ENCODE measurements at places on chromosomes 7 and 10.

DNA sequence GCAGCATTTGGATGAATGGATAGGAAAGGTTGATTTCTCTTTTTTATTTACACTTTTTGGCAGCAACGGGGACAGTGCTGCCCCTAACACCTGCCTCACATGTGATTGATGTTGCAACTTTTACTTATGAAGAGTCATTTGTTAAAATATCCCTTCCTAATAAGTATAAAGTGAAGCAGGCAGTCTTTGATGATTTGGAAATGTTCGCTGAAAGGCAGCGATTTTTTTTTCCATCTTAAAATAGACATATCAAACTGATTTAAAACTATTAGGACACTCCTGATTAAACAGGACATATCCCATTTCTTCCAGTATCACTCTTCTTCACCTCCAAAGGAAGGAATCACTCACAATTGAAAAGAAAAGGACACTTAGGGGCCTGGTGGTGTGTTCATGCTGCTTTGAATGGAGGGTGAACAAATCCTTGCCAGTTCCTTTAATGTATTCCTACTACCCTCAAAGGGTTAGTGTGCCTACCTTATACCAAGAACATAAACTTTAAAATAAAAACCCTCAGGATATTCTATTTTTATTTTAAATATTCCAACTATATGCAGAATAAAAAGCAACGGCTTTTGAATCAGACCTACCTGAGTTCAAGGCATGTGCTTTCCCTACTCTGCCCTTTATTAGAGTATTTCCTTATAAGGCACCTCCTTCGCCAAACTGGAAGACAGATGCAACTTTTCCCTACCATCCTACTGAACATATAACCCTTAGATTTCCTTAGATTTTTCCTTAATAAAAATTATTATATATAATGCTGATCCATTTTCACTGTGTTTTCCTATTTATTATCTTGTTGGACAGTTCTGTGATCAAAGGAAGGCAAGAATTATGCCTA, 1.1 kb downstream of the ADK start:
- peak; percentile 10 for DNase-seq

- no peak for DNase-seq
Measured at GRCh38 chr7:129784783-129785684, 167.7 kb downstream of the UBE2H start.

- DNase-seq, result peak; percentile 32
Measured at GRCh38 chr10:62046522-62047227, 145.2 kb downstream of the ARID5B start.

DNA sequence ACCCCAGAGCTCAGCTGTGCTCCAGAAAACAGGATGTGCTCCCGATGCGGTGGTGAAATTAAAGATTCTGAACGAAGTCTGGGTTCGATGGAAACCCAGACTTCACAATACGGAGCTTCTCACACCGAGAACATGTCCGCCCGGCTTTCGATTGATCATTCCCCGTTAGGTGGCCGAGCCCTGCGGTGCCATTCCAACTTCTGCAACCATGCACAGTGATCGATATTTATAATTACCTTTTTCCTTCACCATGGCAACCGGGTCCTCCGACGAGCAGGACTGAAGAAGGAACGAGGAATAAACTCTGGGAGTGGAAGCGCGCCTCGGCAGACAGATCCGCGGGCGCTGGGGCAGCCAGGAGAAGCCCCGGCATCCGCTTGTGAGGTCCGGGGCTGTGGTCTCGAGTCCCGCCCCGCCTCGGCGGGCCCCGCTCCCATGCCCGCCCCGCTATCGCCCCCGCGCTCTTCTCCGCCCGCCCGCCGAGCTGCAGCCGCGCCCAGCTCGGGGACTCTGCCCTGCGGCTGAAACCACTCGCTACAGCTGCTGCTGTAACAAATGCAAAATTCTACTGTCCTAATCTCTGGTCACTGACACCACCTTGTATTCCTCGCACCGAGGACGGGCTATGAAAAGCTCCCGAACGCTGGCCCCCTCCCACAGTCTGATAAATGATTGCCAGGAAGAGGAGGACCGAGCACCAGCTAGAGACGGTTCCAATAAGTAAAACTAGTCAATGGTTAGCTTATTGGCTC, 26.2 kb downstream of the ABLIM1 start:
- DNase-seq, result peak; percentile 70

DNA sequence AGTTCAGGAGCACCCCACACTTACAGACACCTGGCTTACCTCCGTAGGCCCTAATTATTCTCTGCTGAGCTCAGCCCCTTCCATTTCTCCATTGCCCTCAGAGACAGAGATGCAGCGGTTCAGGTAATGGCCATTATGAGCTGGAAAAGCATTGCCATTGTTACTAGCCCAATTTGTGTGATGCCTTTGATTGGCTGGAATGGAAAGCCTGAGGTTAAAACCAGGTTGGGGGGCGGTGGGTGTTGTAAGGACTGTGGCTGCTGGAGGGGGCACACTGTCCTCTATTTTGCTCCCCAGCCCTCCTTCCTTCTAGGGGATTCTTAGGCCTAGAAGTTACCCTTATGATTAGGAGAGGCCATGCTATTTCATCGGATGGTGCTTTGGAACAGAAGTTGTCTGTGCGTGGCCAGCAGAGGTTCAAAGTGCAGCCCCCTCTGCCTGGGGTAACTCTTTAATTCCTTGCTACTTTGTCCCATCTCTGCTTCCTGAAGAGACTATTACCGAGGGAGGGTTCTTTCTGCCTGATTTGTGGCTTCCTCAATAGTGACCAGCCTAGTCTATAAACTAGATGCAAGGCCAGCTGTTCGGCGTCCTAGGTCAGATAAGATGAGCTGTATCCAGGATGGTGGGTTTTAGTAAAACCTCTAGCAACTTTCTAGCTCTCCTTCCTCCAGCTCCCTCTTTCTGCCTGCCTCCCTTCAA, 14.2 kb upstream of the ACSL5 start:
- DNase-seq, result no peak

GRCh38 chr7:110311556-110311955, 779.4 kb upstream of the LRRN3 start:
- DNase-seq, result no peak

DNA sequence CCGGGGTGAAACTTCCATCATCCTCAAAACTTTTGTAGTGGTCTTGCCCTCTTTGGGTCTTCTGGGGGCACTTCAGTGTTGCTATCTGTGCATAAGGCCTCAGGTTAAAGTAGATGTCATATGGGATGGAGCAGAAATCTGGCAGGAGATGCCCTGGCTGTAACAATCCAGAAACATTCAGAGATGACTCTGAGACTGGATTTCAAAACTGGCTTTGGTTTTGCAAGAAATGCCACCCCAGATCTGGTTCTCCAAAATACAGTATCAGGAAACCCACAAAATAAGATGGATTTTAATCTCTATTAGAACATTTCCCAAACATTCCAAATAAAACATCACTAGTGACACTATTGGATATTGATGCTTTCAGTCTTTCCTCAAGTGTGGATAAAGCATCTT, 191.5 kb downstream of the REEP3 start:
- peak; percentile 58 for DNase-seq

DNA sequence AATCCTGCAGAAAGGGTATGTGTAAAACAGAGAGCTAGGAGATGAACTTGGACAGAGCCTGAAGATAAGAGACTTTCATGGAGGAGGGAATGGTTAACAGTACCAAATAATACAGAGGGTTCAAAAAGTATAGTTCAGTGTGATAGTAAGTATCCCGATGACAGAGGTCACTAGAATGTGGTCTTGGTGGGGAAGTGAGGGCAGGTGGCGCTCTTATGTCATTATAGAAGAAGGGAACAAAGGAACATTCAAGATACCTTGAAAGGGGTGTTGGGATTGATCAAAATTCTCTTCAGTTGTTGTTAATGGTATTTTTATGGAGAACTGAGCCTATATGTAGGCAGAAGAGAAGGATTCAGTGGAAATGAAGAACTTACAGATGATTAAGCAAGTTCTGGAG, 312.5 kb downstream of the SUGCT start:
- no peak for DNase-seq

- peak; percentile 98 for DNase-seq
Measured at GRCh38 chr10:72542396-72542815, 83.5 kb downstream of the MICU1 start.

DNA sequence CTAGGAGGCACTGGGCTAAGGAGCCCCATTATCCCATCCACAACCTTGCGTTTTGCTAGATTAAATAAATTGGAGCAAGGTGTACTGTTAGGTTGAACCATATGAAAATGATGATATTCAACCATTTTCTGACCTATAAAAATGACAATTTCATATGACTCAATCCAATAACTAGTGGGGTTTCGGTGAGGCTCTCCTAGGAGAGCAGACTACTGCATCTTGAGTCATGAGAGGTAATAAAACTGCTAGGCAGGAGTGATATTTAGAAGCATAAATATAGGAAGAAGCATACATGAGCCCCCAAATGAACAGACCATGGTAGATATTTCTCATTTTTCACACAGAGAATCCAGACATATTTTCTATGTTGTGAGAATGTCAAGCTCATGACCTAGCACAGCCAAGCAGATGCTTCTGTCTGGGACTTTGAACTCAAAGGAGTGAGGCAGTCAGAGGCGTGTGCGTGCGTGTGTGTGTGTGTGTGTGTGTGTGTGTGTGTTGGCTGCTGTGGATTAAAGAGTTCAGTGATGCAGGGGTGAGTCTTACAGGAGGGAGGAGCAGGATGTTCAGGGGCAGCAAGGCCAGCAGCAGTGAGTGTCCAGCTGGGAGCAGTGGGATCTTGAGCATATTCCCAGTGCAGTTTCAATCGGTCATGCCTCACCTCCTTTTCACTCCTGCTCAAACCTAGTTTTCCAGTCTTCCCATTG, 17.8 kb upstream of the WDR11 start:
- DNase-seq, result no peak

DNA sequence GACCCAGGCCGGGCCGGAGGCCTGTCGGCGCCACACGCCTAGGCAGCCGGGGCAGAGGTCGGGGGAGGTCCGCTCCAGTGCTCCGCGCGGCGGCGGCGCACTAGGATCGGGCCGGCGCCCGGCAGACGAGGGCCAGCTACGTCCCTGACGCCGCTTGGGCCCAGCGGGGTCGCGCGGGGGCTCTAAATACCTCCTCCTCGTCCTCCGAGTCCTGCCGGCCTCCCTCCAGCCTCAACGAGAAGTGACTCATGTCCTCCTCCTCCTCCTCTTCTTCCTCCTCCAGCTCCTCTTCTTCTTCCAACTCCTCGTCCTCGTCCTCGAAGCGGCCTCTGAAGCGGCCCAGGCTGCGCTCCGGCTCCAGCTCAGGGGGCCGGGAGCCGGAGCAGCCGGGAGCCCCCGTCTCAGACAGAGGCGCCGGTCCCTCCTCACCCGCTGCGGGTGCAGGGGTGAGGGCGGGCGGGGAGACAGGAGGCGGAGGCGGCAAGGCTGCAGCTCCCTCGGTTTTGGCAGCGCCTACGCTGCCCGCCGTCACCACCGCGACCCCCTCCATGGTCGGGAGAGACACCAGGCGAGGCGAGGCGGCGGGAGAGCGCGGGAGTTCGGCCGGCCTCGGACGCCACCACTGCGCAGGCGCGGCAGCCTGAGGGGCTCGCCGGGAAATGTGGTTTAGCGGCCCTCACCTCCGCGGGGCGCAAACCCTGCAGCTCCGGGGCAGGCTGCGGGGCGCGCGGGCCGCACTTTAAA, at the start of gene PCGF6:
Gene PCGF6, minus strand, starts transcription at position 624 of the 744 bp plus-strand sequence. Its CDS starts 74 bp downstream, at position 550.
- DNase-seq, result peak; percentile 84

DNA sequence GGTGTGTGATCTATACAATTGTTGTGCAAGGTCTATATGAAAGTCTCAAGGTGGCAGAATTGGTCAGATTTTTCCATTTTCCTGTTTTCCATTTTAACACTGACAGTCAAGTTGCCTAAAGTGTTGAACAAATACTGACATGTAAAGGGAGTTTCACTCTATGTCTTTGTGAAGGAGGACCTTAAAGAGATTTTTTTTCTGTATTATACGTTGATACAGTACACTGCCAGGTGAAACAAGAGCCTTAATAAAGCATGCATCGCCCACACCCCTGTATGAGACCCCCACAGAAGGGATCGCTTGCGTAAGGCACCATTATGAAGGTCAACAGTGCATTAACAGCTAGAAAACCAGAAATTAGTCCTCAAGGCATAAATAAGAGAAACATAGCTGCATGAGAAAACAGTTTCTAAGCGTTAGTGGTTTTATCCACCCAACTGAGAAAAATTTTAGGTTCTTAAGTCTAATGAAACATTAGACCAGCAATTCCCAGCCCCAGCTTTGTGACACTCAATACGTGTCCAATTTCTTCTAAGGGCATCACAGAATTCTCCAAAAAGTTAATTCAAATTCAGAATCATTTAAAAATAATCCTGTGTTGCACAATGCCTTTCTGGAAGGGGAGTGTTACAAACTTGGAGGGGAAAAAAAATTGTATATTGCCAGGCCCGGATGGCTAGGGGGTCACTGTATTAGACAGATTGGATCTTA, 6.9 kb downstream of the KLF6 start:
- peak; percentile 34 for DNase-seq

DNA sequence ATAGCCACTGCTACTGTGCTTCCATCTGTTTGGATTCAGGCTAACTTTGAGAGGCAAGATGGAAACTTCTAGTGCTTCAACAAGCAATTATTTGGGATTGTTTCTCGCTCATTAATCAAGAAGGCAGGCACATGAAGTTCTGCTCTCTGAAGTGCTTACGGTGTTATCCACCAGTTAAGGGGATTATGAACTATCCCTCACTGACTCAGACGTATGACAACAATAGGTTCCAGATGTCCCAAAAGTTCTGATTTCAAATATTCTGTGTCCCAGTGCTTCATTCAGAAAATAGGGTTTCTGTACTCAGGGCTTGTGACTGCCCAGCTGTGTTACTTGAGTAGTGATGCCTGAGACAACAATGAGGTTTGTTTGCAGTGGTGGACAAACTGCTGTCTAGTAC, 81.0 kb downstream of the HACD1 start:
- no peak for DNase-seq

DNA sequence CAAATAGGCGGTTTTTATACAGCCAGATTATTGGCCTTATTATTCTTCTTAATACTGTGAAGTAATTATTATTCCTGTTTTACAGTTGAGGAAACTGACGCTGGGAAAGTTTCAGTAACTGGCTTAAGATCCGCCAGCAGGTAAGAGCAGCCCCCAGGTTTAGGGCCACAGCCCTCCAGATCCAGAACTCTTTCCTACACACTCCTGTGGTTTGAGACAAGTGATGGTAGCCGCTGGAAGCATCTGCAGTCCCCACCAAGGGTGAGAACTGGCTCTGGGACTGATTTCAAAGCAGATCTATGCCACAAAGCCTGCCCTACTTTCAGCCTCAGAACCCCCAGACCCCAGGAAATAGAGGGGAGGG, 3.0 kb upstream of the UNC5B start:
- DNase-seq, result peak; percentile 7

Measured in G401 (cell line).